ENCODE measurements at places on chromosomes 6 and 20.

DNA sequence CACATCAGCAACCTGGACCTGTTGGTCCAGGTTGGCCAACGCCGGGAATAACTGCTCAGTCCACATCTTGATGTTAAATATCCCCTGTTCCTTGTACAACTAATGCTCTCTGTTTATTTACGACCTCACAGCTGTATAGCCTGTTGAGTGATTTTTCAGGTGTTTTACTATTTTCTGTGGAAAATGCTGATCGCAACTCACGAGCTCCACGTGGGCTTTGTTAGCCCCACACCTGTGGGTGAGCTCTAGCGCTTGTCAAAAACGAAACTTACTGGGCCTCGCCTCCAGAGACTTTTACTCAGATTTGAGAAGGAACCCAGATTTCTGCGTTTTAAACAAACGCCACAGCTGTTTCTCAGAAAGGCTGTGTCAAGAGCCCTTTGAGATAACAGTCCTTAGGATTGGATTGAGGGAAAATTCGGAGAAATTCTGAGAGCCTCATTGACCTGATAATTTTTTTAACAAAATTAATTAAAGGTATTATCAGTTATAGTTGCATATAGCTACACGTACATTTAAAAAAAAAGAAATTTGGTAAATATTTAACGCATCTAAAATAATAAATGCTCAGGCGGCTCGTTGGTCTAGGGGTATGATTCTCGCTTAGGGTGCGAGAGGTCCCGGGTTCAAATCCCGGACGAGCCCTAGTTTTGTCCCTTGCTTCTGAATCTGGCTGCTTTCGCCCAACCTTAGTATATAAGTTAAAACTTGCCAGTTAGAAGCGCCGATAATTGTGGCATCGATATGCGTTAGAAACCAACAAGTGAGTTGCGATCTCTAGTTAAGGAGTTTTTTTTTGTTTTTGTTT lies 16.7 kb downstream of the HMGN4 start:
- DNase-seq = no peak

DNA sequence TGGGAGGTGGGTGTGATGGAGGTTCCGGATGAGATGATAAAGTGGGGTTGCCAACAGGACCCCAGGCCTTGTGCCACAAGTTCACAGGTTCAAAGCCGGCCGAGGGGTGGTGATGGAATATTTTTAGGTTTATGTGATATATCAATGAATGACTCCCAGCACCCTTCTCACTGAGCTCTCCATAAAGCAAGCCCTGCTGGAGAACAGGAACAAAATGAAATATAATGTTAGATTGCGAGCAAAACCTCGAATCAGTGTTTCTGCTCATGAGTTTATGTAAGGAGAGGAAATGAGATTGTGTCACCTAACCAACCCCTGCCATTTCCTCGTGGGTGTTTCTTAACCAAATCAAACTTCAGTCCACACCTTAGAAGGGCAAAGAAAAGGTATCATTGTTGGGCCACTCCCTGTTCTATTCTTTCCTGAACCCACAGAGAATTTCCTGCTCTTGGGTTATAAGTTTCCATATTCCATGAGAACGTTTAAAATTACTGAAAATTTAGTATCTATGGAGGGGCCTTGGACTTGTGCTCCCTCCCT lies 192.2 kb upstream of the EXOC2 start:
- no peak for DNase-seq

- no peak for DNase-seq
Observed at GRCh38 chr6:143271024-143271423, 179.5 kb downstream of the ADAT2 start.

- no peak for DNase-seq
Observed at GRCh38 chr20:45426320-45427016, 10.5 kb downstream of the PIGT start.

DNA sequence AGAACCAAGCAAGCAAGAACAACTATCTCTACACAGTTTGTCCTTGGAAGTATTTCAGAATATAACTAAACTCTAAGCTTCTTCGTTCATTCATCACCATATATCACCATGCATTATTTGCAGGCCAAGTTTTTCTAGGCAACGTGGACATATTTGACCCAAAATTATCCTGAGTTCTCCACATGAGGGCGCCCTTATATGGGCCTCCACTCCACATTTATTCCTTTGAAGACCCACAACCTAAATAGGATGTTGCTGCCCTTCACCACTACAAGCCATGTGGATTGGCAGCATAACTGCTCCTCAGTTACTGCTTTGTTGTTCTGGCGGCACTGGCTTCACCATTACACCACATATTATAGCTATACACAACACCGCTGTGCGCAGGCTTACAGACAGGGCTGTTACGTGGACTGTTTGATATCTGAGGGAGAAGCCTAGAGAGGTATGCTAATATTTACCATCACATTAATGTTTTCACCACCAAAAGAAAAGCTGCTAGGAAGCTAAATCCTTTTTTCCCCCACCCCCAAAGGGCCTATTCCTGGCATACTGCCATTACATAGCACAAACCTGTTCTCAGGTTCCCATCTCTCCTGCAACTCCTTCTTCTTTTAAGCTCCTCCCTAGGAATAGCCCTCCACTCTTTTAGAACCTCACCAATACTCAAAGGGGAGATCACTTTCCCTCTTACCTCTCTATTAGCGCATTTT lies 411.7 kb downstream of the C6orf118 start:
- DNase-seq = no peak

DNA sequence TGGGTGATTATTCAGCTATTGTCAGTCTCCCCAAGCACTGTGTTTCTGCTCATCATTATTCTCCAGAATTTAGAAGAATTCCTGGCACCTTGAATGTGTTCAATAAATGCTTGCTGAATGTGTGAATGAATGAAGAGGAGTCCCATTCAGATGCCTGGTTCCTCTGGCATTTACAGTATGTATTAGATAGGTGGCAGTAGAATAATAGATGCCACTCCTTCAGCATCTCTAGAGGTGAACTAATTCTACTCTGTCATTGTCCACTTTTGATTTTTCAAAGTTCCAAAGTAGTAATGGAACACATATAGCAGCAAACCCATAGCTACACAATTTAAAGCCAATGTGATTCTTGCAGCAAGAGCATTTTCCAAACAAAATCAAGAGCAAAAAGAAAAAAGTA lies 118.9 kb upstream of the CEP162 start:
- DNase-seq = no peak

GRCh38 chr20:61913423-61914225 lies 152.1 kb downstream of the TAF4 start:
- DNase-seq = no peak

DNA sequence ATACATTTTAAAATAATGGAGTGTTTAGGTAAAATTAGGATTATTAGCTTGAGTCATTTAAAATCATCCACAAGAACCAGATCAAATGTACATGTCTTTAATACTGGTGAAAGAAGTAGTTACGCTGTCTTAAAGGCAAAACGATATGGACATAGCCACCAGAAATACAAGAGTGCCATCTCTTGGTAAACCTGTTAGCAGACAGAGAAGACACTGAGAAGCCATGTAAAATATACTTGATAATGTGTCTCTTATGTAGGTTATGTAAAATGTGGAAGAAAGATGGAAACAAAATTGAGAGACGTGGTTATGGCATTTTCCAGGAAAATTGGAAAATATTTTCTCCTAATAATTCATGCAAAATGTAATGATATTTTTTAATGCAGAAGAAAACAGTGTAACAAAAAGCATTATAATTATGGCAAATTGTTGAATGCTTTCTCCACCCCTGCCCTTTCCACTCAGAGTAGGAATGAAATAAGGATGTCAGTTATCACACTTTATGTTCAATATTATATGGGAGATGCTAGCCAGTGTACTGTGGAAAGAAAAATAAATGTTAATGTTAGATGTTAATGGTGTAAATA lies 12.2 kb upstream of the SLC17A2 start:
- no peak for DNase-seq

GRCh38 chr6:132072831-132073230 lies 121.7 kb upstream of the CCN2 start:
- no peak for DNase-seq

DNA sequence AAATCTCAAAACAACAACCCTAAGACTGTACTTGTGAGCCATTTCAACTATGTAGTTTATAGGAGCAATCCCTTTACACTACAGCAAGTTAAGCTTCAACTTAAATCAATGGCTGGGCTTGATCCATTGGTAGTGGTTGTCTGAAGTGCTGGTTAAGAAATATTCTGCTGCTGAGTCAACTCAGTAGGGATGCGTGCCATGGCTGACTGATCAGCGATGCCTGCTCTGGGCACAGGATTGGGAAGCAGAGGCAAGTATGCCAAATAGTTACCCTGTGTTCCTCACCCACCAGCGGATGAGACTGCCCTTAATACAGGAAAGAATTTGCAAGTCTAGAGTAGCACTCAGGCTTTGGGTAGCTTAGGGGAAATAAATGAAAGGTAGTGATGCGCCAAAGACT lies 41.5 kb downstream of the GCM1 start:
- no peak for DNase-seq

GRCh38 chr6:70415247-70415646 lies 1.9 kb downstream of the FAM135A start:
- no peak for DNase-seq

- no peak for DNase-seq
Observed at GRCh38 chr20:25286917-25287316, 39.0 kb downstream of the PYGB start.

GRCh38 chr6:53154071-53154470 lies 5.4 kb upstream of the GCM1 start:
- DNase-seq = no peak

- no peak for DNase-seq
Observed at GRCh38 chr6:36418558-36418957, 24.1 kb downstream of the PXT1 start.

DNA sequence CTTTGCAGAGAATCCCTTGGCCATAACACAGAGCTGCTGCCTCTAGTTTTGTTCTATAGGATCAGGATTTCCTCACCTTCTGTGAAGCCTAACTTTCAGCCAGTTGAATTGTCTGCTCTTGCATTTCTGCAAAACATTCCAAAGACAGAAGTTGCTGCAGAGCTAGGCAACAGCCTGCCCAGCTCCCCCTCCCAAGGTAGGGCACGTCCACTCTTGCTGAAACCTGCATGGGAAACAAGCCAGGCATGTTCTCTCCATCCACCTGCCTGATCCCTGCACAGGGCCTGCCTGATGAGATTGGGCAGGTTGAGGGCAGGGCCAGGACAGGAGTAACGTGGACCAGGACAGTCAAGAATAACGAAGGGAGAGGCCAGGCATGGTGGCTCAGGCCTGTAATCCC lies 58.9 kb upstream of the NAA20 start:
- no peak for DNase-seq

GRCh38 chr6:76852776-76853175 lies 610.5 kb downstream of the HTR1B start:
- DNase-seq = no peak

GRCh38 chr20:32079655-32080109 lies 27.6 kb downstream of the HCK start:
- DNase-seq = no peak

GRCh38 chr6:145813285-145814034 lies 1.1 kb downstream of the FBXO30 start:
- no peak for DNase-seq

- no peak for DNase-seq
Observed at GRCh38 chr6:129603741-129604140, 106.2 kb downstream of the ARHGAP18 start.

DNA sequence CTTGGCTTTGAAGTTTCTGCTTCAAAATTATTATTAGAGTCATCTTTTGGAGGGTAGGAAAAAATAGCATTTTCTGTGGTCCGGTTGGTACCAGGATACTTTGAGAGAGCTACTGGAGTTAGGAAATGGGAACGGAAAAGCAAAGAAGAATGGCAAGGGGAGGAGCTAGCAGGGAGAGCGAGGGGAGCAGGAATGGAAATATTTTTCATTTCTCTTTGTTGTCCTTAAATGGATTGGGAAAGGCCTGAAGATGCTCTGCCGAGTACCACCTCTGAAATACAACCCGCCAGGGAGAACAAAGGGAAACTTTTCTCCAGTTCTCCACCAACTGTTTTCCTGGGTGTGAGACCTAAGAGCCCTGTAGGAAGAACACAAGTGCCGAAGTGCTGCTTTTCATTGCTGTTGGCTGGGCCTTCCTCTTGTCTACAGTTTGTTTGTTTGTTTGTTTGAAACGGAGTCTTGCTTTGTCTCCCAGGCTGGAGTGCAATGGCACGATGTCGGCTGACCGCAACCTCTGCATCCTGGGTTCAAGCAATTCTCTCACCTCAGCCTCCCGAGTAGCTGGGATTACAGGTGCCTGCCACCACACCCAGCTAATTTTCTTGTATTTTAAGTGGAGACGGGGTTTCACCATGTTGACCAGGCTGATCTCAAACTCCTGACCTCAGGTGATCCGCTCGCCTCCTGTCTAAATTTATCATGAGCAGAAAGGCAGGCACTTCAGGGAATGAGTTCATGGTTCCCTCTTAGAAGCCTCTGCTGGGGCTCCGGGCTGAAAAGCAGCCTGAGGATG lies 3.5 kb upstream of the TRAF3IP2 start:
- DNase-seq = no peak

GRCh38 chr6:90701146-90701781 lies 114.4 kb upstream of the MAP3K7 start:
- no peak for DNase-seq

- no peak for DNase-seq
Observed at GRCh38 chr6:105808571-105808970, 277.6 kb upstream of the PRDM1 start.

GRCh38 chr20:44479643-44480042 lies 4.0 kb downstream of the TTPAL start:
- no peak for DNase-seq

- DNase-seq = no peak
Observed at GRCh38 chr6:167811040-167811439, 15.7 kb upstream of the AFDN start.

GRCh38 chr6:52840763-52841585 lies at the start of gene GSTA5:
TSS of gene GSTA5 (minus strand) at chr6:52840813.
- DNase-seq = no peak

DNA sequence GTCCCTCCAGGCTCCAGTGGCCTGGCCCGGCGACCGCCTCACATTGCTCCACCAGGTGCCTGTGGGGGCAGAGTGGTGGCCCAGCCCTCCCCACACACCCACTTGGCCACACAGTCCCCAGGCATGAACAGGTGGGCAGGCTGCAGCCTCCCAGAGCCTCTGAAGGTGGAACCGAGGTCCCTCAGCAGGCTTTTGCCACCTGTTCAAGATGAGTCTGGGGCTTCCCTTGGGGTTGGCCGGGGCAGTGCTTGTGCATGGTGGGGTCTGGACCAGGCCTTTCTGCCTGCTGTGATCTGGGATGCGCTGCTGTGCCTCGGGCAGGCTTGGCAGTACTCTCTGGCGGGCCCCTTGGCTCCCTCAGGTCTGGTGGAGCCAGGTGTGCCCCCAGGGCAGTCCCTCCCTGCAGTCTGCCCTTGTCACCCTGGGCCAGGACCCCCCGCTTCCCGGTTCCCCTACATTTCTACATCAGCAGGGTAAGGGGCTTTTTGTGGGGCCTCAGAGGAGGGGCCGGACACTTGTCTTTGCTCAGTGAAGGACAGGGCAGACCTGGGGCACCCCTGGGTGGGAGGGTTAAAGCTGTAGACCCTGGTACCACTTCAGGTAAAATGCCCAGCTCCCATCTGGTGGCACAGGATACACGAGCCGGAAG lies 2.7 kb upstream of the COL9A3 start:
- DNase-seq = no peak

DNA sequence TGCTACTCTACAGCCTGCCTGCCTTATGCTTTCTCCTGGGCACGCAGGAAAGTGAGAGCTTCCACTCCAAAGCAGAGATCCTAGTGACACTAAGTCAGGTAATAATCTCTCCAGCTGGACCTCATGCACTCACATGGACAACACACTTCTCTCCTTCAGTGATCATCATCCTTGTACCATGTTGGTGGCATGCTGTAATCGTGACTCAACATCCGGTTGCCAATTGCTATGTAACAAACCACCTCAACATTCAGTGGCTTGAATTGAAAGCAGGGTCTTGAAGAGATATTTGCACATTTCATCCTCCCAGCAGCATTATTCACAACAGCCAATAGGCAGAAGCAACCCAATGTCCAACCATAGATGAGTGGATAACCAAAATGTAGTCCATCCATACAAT lies 40.3 kb upstream of the PPP1R3G start:
- DNase-seq = no peak
